ENCODE measurements at places on chromosomes 3 and 15.

GRCh38 chr3:132720228-132720627 is 2.0 kb downstream of the NPHP3 start:
- DNase-seq: no peak

DNA sequence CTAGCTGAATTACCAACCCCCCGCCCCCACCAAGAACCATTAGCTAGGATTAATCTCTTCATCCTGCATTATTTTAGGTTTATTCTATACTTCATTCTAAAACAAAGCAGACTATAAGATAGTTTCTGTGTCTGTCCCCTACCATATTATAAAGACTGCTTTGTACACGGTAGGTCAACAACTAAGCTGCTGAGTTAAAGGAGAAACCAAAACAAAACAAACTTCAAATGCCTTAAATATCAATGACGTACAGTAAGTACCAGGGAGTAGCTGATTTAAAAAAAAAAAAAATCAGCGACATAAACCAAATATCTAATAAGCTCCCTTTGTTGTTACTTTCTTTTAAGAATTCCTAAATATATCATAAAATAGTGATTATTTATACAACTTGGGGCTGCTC is 7.8 kb upstream of the VGLL4 start:
- DNase-seq: no peak

- no peak for DNase-seq
Measured at GRCh38 chr3:196275126-196275525, 12.4 kb downstream of the PCYT1A start.

DNA sequence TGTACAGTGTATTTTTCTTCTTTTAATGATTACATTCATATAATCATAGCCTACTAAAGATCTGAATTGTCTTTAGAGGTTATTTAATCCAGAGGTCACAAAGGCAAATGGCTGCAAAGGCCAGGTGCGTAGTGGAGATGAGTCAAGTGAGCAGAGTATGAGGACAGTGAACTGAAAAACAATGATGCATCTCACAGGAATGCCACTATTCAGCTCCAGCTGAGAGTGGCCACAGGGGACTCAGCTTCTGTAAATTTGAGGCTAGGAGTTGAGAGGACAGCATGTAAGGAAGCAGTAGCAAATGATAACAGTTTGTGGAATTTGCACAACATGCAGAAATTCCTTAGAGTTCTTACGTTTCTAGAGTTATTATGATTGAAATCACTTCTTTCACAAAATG is 50.4 kb downstream of the COL6A5 start:
- no peak for DNase-seq

GRCh38 chr3:50512131-50512530 is 8.7 kb upstream of the CACNA2D2 start:
- no peak for DNase-seq

DNA sequence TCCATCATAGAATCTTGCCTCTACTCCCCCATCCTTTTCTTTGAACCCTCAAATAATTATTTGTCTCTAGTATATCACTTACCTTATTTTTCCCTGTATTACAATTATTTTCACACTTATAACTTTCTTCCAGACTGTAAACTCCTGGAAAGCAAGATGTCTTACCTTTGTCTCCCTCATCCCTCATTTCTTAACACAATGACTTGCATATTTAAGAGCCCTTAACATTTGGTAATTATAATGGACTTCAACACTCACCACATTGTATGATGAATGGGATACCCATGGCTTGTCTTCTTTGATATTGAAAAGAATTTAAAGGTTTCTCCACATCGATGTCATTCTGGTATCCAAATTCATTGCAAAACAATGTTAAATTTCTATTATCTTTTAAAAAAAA is 81.4 kb upstream of the GUCA1C start:
- no peak for DNase-seq

- DNase-seq: no peak
Measured at GRCh38 chr3:107861904-107862303, 228.9 kb downstream of the CD47 start.

DNA sequence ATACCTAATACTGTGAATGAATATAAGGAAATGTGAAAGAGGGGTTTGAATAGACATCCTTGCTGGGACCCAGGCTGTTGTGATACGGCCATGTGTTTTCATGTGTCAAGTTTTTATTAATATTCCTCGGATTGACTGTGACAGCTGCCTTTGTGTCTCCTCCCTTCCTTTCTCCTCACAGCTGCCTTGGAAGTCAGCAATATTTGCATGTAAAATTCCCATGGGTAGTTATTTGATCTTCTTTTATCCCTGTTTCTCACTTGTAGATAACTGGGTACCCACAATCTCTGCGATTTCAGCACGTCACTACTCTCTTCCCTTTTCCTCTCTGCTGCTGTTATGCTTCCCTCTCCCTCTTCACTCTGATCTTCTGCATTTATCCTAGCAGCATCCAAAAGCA is 9.4 kb downstream of the GPR156 start:
- no peak for DNase-seq

- no peak for DNase-seq
Measured at GRCh38 chr15:53312707-53313106, 446.8 kb downstream of the WDR72 start.

DNA sequence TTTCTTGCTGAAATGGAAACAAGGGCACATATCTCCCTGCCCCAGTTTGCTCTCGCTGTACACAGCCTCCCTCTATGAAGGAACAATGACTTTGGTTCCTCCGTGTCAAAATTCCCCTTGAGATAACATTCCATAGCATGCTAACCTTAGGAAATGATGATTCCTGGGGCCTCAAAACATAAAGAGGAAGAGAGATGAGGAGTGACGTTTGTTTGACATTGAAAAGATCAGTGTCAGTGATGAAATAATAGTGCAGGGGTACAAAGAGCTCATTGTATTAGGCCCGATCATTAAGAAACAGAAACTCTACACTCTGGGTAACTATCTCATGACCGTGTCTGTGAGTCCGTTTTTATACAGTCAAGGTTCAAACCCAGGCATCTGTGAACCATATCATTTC is 55.2 kb downstream of the ARNT2 start:
- no peak for DNase-seq

- DNase-seq: no peak
Measured at GRCh38 chr3:166445865-166446264, 608.6 kb upstream of the BCHE start.

DNA sequence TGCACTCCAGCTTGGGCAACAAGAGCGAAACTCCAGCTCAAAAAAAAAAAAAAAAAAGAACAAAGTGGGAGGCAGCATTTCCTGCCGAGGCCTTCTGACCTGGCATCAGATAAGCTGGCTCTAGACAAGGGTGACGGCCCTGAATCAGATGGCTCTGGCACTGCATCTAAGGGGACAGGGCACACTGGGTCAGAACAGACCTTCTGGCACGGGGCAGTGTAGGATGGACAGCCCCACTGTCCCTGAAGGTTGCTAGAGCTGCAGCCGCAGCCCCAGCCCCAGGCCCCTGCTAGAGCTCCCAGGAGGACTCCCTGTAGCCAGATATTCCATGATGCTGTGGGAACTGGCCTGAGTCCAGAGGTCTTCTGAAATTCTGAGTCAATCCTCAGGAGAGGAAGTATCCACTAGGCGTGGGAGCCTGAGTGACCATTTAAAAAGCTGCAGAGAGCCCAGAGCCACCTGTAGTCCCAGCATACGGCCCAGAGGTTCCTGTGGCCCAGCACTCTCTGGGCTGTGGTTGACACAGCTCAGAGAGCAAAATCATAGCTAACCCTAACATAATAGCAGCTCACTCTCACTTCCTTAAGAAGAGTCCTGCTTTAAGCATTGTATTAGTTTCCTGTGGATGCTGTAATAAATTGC is 69.2 kb upstream of the MFGE8 start:
- peak; percentile 26 for DNase-seq

DNA sequence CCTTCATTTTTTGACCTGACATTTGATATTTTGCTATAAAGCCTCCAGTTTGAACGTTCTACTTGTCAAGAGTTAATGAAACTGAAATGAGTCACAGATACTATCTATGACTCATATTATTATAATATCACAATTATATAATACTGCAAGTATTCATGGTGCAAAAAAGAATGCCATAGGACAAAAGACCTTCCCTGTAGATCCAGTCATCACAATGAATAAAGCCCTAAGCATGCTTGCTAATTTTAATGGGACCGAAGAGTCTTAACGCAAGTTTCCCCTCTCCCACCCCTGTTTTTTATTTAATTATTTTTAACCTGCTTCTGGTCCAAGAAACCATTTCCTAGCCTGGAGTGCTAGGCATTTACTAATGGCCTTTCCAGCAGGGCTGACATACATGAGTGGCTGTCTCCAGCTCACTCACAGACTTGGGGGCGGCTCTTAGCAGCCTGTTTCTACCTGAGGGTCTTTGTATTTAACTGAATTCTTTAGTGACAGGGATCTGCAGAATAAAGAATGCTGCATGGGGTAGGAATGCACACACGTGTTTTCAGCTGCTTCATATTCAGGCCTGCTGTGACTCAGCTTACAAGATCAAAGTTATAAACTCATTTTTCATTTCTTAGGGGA is 61.2 kb downstream of the THBS1 start:
- no peak for DNase-seq

DNA sequence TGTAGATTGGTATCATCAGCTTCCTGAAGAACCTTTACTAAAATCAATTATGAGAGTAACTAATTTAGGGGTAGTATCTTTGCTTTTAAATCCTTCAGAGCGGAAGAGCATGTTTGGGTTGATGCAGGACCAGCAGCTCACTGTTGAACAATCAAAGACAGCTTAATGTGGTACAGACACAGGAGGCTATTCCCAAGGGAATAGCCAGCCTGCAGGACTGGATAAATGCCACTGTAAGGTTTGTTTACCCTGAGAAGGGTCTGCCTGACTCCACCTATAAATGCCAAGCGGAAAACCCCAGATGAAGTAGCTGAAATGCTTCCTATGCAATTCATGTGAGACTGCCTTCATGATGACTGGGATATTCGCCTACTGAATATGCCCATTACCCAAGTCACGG is 16.0 kb upstream of the STAC start:
- DNase-seq: no peak

- no peak for DNase-seq
Measured at GRCh38 chr15:79629687-79630086, 197.6 kb downstream of the MINAR1 start.

DNA sequence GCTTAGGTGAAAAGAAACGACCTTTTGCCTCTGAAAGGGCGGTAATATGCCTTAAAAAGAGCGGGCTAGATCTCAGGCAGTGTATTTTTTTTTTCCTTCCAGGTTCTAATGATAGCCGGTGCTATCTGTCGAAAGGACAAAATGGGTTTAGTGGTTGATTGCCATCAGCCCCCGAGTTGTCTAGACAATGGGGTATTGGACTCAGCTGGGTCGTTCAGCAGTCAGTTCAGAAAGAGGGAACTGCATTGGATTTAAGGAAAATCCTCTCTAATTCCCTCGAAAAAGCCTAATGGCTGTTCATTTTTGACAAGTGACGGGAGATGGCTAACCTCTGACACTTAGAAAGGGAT is 728 bp downstream of the EIF2B5 start:
- no peak for DNase-seq

DNA sequence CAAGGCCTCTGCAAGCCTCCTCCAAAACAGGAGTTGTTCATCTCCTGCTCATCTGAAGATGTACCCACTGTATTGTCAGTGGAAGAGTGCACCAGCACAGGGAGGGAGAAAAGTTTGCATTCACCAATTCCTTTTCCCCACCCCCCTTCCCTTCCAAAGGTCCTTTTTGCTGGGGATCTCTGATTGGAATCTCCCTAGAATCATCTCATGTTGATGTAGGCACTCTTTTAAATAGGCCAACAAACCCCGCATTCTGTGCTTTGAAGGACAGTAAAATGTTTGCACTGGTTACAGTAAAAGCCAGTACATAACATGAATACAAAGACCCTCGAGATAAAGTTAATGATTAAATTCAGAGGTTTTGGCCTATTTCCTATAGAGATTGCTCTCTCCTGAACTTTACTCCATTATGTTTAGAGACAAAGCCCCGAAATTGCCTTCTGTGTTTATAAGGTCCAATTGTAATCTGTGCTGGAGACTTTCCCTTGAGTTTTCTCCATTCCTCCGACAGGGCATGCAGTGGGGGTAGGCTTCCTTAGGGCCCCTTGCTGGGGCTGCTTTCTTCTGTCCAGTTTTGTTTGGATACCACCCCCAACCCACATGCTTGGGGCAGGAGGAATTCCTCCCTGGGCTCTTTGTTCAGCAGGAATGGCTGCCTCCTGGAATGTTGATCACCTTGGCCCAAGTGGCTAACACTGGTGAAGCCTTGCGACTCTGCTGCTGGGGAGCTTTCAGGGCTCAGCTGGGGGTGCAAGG is 22.5 kb downstream of the TRIM71 start:
- DNase-seq: no peak

DNA sequence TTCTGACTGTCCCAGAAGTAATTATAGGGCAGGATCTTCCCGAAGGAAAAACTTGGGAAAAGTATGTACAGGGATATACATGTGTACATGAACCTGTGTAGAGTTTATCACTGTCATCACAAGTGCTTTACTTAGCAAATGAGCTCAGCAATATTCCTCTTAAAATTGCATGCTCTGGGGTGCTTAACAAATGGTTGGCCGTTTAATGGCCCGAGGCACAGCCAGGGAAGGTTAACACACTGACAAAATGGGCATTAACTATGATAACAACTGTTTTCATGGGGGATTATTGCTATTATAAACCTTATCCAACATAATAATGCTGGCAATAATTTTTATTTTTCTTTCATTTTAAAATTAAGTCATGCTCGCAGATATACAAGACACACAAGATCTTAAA is 459.3 kb downstream of the TUSC7 start:
- no peak for DNase-seq

DNA sequence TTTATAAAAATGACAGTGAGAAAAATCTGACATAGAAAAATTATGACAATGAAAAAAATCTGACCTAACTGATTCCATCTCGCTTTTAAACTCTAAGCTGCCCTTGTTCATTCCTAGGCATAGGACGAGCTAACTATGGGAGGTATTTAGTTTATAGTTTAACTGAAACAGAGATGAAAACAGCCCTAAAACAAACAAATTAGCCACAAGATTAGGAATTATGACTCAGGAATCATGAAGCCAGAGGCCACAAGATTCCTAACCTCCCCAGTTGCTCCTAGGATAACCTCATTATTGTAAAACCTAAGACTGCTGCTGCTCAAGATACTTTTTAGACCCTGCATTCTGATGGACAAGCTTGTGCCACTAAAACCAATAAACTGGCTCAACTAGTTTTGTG is 122.7 kb upstream of the MNS1 start:
- no peak for DNase-seq

- DNase-seq: no peak
Measured at GRCh38 chr15:70902107-70902506, 9.5 kb downstream of the LRRC49 start.

GRCh38 chr15:40317580-40317979 is 5.9 kb upstream of the INAFM2 start:
- no peak for DNase-seq

DNA sequence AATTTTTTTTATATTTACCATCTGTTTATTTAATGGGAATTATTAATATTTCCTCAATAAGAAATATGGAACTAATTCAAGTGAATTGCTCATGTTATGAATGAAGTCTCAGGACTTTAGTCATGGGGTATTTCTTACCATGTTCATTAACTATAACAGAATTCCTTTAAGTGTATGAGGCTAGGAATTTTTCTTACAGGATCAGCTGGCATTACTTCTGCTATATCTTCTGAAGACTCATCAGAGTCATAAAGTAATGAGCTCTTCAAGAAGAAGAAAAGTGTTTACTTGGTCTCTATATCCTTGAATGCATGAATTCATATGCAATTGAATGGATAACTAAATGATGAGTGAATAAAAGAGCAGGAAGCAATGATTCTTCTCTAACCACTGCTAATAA is 486.8 kb upstream of the THBS1 start:
- DNase-seq: no peak

- no peak for DNase-seq
Measured at GRCh38 chr15:60673918-60674558, 195.1 kb upstream of the ICE2 start.
